ENCODE measurements at places on chromosomes 2 and 18. TPM values are rescaled to one million over a fixed set of nuclear protein-coding genes. Genes with fewer than 3 reads are reported as not detected.

DSC2 gene
- 48.3 TPM for polyA plus RNA-seq

NIFK gene
- 67.5 TPM for polyA plus RNA-seq

- no peak for DNase-seq
Observed at GRCh38 chr2:129205176-129205575, 774.3 kb upstream of the RAB6C start.

DHRS9 gene
- 0.68 TPM for polyA plus RNA-seq

DNA sequence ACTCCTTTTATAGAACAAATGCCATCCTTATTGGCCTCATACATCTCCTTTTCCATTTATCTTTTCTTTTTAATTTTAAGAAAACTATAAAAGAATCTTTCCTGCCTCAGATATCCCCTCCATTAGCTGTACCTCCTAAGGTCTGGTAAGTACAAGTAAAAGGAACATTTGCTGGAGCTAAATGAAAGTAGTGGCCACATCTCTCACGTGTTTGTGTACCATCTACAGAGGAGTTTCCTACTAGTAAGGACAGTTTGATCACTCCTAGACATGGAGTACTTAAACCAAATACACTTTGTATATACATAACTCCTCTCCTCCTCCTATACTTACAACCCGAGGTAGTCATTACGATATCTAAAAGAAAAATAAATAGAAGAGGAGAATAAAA lies 504.8 kb downstream of the LRRTM4 start:
- no peak for DNase-seq

- no peak for DNase-seq
Observed at GRCh38 chr2:142937347-142937746, 59.9 kb downstream of the KYNU start.

GRCh38 chr2:236608710-236609109 lies 39.1 kb downstream of the ACKR3 start:
- no peak for DNase-seq

DNA sequence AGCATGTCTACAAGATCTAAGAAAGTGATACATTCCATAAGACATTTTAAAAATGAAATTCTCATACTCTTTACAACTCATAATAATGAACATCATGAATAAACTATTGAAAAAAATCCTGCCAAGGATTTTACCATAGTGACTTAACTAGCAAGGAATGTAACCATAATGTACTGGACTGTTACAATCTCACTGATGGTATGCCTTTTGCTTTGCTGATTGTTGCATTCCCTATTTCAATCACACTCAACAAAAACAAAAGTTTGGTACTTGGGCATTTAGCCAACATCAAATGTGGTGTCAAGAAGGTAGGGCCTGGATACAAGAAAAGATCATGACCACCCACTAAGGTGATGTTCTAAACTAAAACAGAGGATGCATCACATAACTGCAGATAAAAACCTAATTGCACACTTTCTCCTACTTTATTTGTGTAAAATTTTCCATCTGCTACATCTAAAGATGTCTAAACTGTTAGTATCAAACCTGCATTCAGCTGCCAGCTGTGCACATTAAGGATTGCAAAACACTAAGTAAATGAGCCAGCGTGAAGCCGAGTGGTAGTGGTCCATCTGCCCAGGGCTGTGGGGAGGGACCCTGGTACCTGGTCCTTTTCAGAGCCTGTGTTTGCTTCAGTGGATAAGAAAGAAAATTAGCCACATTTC lies 564.4 kb downstream of the ZEB2 start:
- no peak for DNase-seq

UGT1A8 gene
- polyA plus RNA-seq: not detected

GRCh38 chr2:12273111-12273510 lies 443.6 kb upstream of the TRIB2 start:
- no peak for DNase-seq

DNA sequence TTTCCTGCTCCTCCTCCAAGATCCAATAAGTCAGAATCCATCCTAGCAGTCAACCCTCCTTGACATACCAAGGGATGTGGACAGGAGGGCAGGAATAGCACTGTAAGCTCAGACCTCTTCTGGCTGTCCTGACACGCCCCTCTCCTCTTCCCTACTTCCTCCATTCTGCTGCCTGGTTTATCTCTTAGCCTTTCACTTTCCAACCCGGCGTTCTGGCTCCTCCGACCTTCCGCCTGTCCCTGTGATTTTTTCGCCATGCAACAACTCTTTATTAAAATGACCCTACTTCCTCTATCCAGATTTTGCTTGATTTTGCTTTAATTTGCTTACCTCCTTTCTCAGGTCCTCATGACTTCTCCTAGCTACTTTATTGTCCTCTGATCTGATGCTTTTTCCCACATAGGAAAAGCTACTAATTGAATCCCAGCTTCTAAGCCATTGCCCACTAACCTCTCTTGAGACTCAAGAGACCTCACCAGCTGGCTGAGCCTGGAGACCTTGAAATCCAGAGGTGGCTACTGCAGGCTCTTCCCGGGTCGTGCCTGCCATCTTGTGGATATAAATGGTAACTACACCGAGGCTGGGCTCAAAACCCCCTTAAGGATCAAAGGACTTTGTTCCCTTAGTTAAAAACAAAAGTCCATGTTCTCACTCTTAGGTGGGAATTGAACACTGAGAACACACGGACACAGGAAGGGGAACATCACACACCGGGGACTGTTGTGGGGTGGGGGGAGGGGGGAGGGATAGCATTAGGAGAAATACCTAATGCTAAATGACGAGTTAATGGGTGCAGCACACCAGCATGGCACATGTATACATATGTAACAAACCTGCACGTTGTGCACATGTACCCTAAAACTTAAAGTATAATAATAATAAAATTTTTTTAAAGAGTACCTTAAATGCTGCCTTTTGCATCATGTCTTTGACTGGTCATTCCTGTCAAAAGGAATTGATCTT lies 139.4 kb downstream of the AKAIN1 start:
- DNase-seq: peak; percentile 65

DNA sequence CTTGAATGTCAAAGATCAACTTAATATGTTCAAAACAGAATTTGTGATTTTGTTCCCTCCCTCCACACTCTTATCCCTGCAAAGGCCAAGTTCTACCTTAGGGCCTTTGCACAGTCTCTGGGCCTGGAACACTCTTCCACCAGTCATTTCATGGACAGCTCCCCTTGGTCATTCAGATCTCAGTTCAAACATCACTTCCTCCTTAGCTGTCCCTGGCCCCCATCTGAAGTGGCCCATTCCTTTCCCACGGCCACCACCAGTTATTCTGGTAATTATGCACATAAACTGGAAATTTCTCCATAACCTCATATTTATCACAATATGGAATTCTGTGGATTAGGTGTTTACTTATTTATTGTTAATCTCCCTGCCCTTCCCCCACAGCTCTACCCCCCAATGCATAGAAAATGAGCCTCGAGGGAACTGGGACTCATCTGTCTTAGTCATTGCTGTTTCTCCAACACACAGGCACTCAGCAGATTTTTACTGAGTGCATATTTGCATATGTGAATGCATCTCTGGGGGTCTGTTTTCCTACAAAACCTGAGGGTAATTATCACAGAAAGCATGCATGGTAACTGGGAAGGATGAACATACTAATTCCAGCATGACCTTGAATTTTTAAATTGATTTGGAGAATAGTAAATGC lies 35.5 kb upstream of the SPTBN1 start:
- no peak for DNase-seq

MARCHF4 gene
- polyA plus RNA-seq: 0.08 TPM

- no peak for DNase-seq
Observed at GRCh38 chr2:10163498-10164486, 41.3 kb downstream of the RRM2 start.

MYL12B gene
- 538 TPM for polyA plus RNA-seq

GRCh38 chr18:40233931-40234616 lies 1721.0 kb upstream of the PIK3C3 start:
- no peak for DNase-seq

DNA sequence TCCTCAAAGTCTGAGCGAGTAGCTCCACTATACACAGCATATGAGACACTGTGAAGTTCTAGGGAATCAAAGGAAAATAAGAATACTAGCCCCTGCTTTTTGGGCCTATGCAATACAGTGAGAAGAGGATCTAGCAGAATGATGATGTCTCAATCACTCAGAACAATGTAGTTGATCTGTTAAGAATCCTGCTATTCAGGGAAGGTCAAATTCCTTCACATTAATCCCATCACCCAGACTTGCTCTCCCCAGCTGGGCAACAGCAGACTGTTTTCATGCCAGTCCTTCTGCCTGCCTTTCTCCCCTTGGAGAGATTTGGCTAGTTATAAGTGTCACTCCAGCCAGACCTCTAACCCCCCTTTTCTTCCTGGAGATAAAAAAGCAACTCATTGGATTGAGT lies 230.0 kb upstream of the EPHA4 start:
- DNase-seq: no peak

DNA sequence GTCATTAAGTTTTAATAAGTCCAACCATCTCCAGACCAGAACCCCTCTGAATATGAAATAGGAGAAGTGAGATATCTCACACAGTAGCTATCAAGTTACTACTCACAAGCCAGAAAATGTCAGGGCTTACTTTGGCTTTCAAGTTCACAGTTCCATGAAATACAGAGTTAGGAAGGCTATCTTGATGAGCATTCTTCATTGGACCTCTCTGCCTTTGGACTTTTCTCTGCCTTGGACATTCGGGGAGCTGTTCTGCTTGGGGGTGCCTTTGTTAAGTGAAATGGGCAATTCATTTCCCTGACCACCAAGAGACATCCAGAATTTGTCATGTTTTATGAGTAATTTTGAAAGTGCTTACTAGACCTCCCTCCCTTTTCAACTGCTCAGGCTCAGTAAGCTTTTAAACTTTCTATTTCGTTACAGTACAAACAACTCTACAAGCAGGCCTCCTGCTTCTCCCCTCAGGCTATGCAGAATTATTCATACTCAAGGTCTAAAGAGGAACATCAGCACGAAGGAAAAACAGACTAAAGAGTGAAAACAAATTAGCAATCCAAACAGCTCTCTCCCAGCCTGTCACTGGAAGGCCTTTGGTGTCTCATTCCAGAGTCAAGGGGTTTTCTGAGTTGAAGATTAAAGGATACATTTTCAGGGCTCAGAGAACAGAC lies 95.3 kb downstream of the MREG start:
- no peak for DNase-seq

- DNase-seq: peak; percentile 28
Observed at GRCh38 chr2:70978341-70979179, at the start of gene ANKRD53. ANKRD53 (plus strand) TSS chr2:70978630; CDS start chr2:70978646, 16 bp downstream.

DNA sequence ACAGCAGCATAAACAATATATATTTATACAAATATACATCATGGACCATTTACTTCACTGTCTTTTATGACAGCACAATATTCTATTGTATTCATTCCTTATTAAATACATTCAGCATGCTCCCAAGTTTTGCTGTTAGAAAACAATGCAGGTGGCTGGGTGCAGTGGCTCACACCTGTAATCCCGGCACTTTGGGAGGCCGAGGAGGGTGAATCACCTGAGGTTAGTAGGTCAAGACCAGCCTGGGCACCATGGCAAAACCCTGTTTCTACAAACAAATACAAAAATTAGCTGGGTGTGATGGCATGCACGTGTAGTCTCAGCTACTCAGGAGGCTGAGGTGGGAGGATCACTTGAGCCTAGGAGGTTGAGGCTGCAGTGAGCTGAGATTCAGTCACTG lies 39.0 kb downstream of the NPC1 start:
- DNase-seq: no peak

ONECUT2 gene
- 0.12 TPM for polyA plus RNA-seq

DNA sequence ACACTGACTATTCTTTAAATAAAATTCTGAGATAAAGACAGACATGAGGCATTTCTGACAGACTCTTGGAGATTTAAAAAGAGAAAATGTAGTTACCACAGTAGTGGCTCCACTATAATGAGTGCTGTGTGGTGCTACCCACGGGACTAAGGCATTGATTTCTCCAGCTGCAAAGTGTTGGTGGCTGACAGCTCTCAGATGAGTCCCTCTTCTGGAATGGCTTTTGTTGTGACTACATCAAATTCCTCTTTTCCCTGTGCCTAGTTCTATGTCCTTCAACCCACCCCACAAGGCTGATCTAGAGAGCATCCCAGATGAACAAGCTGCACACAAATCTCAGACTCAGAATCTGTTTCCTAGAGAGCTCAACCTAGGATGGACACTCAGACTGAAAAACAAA lies 884.8 kb upstream of the ZEB2 start:
- no peak for DNase-seq

CRYBA2 gene
- polyA plus RNA-seq: not detected

All from left kidney (tissue), 8 donors.